ENCODE measurements at places on chromosomes 1 and 21. TPM values are rescaled to one million over a fixed set of nuclear protein-coding genes. Genes with fewer than 3 reads are reported as not detected.

WNT3A gene
- not detected for total RNA-seq

TUT4 gene
- 16.8 TPM for total RNA-seq

ENSA gene
- total RNA-seq, result 64.4 TPM

IQGAP3 gene
- 8.9 TPM for total RNA-seq

DIO1 gene
- total RNA-seq, result not detected

OR6K3 gene
- not detected for total RNA-seq

LMX1A gene
- not detected for total RNA-seq
